Activated CD4-positive, alpha-beta T cell treated with anti-CD3 and anti-CD28 coated beads, Interleukin-2, amount 10 ng/mL, durations not matched to agents 7 days and 5 days (primary cell): ENCODE measurements at places on chromosomes 7 and 10.

DNA sequence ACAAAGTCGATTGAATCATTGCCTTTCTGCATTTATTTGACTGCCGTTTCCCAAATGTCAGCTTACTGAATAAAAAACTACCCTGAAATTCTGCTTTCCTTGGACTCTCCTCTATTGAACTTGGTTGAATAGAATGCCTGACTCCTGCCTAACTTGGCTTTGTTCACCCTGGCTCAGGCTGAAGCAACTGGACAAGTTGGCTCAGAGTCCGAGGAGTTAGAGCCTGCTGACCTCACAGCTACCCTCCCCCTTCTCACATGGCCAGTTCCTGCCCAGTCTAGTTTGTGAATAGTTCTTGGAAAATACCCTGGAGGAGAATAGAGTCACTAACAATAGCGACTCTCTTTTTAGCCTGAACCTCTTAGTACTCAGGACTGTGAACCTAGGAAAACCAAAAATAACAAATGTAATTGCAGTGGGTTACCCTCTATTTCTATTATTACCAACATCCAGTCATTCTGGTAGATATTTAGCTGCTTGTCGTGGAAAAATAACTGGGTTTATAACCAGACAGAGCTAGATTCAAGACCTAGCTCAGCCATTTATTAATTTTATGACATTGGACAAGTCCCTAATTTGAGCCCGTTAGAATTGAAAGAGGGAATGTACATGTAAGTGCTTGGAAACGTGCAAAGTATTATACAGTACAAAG, 17.3 kb upstream of the NRBF2 start:
- DNase-seq: no peak

DNA sequence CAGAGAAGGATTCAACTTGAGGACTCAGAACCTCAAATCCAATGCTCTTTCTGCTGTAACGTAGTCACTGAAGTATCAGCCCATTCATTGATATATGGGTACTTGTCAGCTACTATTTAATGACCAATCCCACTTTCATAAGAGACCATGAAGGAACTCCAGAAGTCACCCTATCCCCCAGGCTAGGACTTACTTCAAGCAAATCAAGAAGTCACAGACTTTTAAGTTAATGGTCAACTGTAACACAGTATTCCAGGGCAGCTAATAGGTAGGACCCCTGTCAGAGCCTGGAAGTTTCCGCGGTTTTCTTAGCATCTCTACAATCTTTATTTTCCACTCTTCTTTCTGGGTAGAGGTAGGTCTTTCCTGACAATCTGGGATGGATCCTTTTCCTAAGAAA, 269.9 kb downstream of the POU6F2 start:
- DNase-seq: no peak

- no peak for DNase-seq
These were observed 184.6 kb downstream of the ST7 start for GRCh38 chr7:117137868-117138267.

- DNase-seq: no peak
These were observed 7.8 kb upstream of the GPR141 start for GRCh38 chr7:37675749-37676148.

GRCh38 chr7:120944826-120945562, 5.6 kb upstream of the ING3 start:
- no peak for DNase-seq

DNA sequence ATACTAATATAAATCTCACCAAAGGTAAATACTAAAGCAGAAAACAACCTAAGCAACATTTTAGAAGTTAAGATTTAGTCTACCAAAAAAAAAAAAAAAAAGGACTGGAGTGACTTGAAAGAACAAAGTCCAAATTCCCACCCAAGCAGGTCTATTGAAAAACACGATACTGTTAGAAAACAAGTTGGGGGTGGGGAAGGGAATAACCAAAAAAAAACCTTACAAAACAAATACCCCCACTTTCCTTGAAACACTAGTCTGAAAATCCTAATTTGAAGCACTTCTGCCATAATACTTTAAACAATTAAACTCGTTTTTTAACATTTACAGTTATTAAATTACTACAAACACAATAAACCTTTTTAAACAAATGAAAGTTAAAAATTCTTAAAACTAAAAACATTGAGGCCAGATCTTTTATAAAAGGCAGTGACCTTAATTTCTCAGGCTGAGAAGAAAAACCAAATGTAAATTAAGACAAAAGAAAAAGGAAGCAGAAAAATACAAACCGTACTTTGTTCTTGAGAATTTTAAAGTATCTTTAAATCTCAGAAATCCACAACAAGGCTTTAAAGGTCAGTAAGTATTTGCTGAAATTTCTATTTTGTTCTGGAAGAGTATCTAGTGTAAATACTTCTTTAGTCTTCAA, 135.1 kb downstream of the NRBF2 start:
- no peak for DNase-seq

GRCh38 chr10:118207470-118208007, 134.6 kb downstream of the FAM204A start:
- DNase-seq: no peak

GRCh38 chr7:96235281-96235680, 86.6 kb downstream of the SLC25A13 start:
- DNase-seq: no peak

GRCh38 chr7:23175938-23176337, 5.9 kb upstream of the NUP42 start:
- DNase-seq: no peak

DNA sequence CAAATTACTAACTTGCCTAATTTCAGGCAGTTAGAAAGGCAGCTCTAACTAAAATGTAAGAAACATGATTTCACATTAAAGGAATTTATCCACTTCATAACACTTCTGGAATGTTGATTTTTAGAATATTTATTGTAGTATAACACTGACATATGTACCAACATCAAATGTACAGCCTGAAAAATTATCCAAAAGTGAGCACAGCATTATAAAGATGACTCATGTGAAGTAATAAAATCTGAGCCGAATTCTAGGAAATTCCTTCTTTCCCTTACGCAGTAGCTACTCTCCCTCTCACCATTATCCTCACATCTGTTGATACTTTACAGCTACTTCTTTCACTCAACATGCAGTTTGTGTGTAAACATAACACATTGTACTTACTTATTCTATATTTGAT, 610.6 kb downstream of the ZWINT start:
- DNase-seq: no peak

- no peak for DNase-seq
These were observed 93.7 kb downstream of the FZD1 start for GRCh38 chr7:91357901-91358300.

DNA sequence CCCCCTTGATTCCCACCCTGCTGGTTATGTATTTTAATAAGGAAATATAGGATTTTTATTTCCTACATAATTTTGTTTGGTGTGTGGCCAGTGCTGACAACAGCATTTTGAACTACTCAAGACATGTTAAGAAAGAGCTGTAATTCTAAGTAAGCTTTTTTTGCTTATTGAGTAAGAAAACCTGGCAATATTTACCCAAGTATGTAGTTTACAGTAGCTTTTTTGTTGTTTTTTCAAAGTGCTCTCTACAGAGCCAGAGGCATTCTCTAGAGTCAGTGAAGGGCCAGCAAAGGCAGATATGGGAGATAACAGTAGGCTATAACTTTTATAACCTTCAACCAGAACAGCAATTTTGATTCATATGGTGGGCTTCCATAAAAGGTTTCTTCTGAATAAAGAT, 63.2 kb upstream of the TMEM168 start:
- no peak for DNase-seq

DNA sequence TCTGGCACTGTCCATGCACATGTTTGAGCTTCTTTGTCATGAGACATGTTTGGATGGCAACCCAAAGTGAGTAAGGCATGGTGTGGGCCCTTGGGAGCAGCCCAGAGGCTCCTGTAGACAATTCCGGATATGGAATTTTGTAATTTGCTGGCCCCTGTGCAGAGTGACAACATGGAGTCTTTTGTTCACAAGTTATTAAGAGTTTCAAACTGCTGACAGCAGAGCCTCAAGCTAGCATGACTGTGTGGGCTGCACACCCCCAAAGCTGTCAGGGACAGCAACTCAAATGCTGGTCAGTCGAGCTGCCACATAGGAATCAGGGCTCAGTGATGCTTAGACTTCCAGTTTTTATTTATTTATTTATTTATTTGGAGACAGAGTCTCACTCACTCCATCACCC, 7.0 kb upstream of the MYL7 start:
- no peak for DNase-seq

- DNase-seq: no peak
These were observed 84.4 kb downstream of the LHPP start for GRCh38 chr10:124546055-124546369.

DNA sequence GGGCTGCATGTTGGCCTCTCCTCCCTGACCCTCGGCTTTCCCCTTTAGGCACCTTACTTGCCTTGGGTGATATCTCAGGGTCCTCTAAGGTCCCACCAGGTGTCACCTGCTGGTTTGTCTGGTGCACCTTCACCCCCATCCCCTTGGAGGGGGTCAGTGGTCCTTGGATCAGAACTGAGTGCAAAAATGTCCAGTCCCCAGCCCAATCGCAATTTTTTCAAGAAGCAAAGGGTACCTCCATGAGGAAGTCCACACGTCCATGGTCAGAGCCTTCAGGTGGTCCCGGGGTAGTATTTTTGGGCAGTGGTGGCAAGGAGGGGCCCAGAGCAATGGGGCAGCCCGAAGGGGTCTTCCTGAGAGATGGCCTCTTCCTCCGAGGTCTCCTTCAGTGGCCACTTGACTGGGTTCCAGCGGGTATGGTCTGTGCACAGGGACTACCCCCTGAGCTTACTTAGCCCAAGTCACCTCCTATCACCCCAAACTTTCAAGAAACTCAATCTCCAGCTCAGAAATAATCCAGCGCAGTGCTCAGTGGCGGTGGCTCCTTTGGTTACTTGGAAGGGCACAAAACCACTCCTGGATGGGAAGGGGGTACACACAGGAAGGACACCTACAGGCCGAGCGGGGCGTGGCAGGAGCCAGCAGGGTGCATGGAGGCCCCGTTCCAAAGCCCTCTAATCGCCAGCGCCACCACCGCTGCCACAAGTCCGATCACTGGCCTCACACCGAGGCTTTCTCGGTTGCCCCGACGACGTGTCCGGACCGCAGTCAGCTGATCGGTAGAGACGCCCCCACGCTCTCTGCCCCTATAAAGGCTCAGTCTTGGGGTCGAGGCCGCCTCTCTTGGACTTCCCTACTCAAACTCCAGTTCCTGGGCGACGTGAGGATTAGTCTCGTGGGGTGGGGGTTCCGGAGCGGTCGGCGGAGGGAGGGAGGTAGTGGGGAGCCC, 4.5 kb downstream of the SAP25 start:
- DNase-seq: peak; percentile 39

GRCh38 chr7:43890468-43890867, 15.9 kb downstream of the URGCP start:
- DNase-seq: no peak

- no peak for DNase-seq
These were observed 75.3 kb upstream of the CC2D2B start for GRCh38 chr10:95832216-95833041.

- DNase-seq: no peak
These were observed 5.8 kb downstream of the PSMA2 start for GRCh38 chr7:42926204-42926603.

DNA sequence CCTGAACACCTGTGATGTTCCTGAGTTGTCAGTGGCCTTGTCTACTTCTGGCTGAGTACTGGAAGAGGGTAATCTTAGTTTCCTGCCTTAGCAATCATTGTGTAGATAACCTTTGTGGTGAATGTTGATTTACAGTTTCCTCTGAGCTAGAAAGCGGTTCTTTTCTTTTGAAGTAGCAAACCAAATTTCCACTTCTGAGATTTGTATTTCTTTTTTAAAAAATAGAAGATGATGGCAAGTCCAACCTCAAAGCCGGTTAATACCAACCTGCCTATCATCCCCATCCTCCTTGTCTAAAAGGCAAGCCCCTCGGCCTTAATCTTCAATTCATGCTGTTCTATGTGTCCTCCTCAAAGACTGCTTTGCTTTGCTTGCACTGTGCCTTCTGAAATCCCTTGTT, 12.5 kb upstream of the PALS2 start:
- peak; percentile 16 for DNase-seq

- DNase-seq: no peak
These were observed 127.6 kb upstream of the SLC26A5 start for GRCh38 chr7:103573479-103574058.
